ENCODE measurements at places on chromosomes 13 and 19.

DNA sequence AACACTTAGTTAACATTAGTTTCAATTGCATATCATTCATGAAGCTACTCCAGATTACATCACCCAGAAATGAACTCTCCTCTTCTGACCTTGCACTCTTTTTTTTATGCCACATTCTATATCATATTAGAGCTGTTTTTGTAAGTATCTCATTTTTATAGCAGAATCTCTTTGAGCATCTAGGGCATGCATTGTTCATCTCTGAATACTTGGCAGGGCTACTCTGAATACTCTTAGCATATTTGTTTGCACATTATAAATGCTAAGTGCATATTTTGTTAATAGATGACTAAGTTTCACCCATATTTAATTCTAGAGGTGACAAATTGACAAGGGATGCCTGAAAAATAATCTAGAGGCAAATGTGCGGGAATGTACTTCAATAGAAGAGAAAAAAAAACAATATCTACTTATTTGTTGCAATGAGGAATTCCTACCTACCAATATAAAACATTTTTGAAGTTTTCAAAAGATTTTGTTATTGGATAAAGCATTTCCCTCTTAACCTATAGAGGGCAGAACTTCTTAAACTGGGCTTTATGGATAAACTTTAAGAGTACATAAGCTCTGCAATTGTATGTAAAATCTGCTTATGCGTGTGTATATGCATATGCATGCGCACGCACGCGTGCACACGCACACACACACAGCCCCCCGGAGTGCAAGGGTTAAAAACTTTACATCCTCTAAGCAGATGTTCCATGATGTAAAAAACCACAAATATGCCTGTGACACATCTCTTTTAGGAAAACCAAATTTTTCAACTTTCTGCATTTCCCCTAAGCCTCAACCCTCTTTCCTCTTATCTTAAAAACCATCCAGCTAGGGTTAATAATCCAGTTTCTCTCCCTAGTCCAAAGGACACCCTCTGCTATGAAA is 73.0 kb upstream of the OXGR1 start:
- DNase-seq: no peak

DNA sequence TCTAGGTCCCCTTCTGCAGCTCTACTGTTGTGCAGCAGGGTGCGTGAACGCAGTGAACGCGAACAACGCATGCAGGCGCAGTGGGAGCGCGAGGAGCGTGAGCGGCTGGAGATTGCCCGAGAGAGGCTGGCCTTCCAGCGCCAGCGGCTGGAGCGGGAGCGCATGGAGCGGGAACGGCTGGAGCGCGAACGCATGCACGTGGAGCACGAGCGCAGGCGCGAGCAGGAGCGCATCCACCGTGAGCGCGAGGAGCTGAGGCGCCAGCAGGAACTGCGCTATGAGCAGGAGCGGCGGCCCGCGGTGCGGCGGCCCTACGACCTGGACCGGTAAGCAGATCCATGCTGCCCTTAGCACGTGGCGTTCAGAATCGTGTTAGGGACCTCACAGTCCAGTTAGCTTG is 18.8 kb downstream of the MICOS13 start:
- no peak for DNase-seq

DNA sequence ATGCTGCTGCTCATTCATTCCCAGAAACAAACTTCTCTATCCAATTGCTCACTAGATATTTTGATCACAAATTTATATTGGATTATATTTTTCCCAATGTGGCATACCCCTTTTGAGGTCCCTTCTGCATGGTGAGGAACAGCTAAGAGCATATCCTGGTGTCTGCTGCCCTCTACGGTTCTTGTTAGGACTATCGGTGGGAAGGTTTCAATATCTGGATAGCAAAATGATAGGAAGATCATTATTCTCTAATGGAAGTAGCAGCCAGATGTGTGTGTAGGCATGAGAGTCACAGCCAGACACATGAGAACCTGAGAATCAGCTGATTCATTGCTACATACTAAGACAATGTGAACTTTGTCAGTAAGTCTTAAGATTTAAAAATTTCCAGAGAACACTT is 1422.4 kb upstream of the MIR17HG start:
- DNase-seq: no peak

GRCh38 chr13:33186861-33187291 is 98.7 kb downstream of the STARD13 start:
- DNase-seq: no peak

GRCh38 chr13:29484236-29484635 is 111.3 kb downstream of the SLC7A1 start:
- DNase-seq: no peak

Measured in stimulated activated CD4-positive, alpha-beta T cell treated with anti-CD3 and anti-CD28 coated beads, TNF-alpha, amount 100 ng/mL, for 48 hours (primary cell).